Fibroblast of skin of right quadriceps (primary cell): ENCODE measurements at places on chromosomes 2 and 18.

DNA sequence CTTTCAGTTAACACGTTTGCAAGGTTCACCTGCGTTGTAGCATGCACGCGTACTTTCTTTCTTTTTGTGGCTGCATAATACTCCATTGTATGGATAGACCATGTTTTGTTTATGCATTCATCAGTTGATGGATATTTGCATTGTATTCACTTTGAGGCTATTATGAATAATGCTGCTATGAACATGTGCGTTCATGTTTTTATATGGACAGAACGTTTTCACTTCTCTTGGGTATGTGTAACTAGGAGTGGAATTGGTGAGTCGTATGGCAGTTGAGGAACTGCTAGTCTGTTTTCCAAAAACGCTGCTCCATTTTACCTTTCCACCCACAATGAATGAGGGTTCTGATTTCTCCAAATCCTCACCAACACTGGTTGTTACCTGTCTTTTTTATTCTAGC lies 244.3 kb downstream of the GLI2 start:
- no peak for DNase-seq

- no peak for DNase-seq
Observed at GRCh38 chr2:111165084-111165483, 44.4 kb downstream of the BCL2L11 start.

- no peak for DNase-seq
Observed at GRCh38 chr2:74079522-74080341, 68.0 kb downstream of the BOLA3 start.

GRCh38 chr2:145166731-145167302 lies 646.9 kb upstream of the ZEB2 start:
- no peak for DNase-seq

DNA sequence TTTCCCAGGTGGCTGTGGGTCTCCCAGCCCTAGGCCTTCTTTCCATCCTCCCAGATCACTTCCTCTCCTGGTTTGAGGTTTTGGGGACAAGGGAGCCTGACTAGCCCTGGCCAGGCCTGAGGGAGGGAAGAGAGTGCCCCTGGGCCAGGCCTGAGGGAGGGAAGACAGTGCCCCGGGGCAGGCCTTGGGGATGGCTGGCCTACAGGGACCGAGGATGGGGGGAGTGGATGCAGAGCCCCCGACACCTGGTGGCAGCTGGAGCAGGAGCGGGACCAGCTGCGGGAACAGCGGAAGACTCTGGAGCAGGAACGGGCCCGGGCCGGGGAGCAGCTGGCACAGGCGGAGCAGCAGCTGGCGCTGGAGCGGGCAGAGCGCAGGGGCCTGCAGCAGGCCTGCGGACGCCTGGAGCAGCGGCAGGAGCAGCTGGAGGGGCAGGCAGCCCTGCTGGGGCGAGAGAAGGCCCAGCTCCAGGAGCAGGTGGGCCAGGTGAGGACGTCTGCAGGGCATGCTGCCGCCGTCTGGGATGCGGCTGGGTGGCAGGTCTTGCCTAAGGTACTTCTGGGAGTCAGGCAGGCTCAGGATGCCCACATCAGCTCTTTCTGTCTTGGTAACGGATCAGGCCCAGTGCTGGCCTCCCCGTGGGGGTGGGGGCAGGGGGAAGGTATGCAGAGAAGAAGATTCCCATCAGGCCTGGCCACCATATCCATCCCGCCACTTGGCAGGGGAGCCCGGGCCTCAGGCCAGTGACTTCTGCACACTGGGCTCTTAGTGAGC lies 29.2 kb downstream of the CROCC2 start:
- DNase-seq, result no peak

GRCh38 chr2:797993-798392 lies 120.8 kb upstream of the TMEM18 start:
- DNase-seq, result no peak

DNA sequence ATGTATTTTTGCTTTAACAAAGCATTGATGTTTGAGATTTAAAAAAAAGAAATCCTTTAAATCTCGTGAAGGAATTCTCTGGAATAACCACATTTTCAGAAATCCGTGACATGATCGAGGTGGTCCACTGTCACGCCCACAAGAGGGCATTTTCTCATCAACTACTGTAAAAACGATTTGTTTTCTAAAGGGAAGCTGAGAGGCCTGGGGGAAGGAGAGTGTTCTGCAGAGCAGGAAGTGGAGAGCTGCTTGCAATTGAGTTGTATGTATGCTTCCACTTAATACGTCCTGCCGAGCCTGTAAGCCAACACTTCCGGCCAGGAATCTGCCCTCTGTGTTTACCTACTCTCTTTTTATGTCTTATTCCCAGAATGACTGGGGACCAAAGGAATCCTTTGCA lies 19.4 kb downstream of the KLHL29 start:
- DNase-seq, result peak; percentile 87

GRCh38 chr2:28486526-28486925 lies 9.3 kb upstream of the PLB1 start:
- DNase-seq, result no peak

GRCh38 chr18:46152808-46153617 lies 48.8 kb downstream of the HAUS1 start:
- DNase-seq, result peak; percentile 13

- no peak for DNase-seq
Observed at GRCh38 chr2:11495844-11496681, 30.1 kb upstream of the E2F6 start.

GRCh38 chr2:145235312-145235711 lies 715.4 kb upstream of the ZEB2 start:
- no peak for DNase-seq

- DNase-seq, result peak; percentile 8
Observed at GRCh38 chr2:170895023-170895757, 33.9 kb upstream of the GORASP2 start.

GRCh38 chr18:26540043-26540628 lies 8.2 kb downstream of the KCTD1 start:
- peak; percentile 56 for DNase-seq

- no peak for DNase-seq
Observed at GRCh38 chr18:48843162-48843561, 107.6 kb downstream of the SMAD7 start.

GRCh38 chr2:148853458-148853857 lies 21.6 kb upstream of the KIF5C start:
- DNase-seq, result peak; percentile 3

- DNase-seq, result no peak
Observed at GRCh38 chr2:147696426-147696825, 148.4 kb upstream of the ACVR2A start.

- DNase-seq, result no peak
Observed at GRCh38 chr2:33133454-33133952, 186.8 kb downstream of the LTBP1 start.

- DNase-seq, result peak; percentile 14
Observed at GRCh38 chr2:119713819-119714490, 35.0 kb downstream of the TMEM177 start.

- DNase-seq, result peak; percentile 1
Observed at GRCh38 chr2:56834686-56835085, 650.9 kb downstream of the CCDC85A start.

GRCh38 chr18:76896677-76897076 lies 74.3 kb downstream of the ZNF236 start:
- DNase-seq, result no peak

DNA sequence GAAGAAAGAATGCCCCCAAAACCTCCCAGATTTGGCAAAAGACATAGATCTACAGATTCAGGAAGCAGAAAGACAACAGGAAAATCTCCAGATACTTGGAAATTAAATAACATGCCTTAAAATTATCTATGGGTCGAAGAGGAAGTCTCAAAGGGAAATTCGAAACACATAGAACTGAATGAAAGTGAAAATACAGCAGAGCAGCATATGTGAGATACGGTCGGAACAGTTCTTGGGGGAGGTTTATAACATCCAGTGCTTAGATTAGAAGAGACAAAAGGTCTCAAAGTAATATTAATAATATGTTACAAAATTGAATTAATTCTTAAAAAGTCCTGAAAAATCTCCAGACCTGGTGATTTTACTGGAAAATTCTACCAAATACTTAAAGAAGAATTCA lies 14.3 kb downstream of the KCNG2 start:
- no peak for DNase-seq

- no peak for DNase-seq
Observed at GRCh38 chr18:75625966-75626365, 198.5 kb upstream of the SMIM21 start.

GRCh38 chr2:74238879-74239278 lies 40.5 kb downstream of the MTHFD2 start:
- DNase-seq, result peak; percentile 70

GRCh38 chr2:10654069-10654468 lies 35.7 kb downstream of the NOL10 start:
- peak; percentile 45 for DNase-seq

DNA sequence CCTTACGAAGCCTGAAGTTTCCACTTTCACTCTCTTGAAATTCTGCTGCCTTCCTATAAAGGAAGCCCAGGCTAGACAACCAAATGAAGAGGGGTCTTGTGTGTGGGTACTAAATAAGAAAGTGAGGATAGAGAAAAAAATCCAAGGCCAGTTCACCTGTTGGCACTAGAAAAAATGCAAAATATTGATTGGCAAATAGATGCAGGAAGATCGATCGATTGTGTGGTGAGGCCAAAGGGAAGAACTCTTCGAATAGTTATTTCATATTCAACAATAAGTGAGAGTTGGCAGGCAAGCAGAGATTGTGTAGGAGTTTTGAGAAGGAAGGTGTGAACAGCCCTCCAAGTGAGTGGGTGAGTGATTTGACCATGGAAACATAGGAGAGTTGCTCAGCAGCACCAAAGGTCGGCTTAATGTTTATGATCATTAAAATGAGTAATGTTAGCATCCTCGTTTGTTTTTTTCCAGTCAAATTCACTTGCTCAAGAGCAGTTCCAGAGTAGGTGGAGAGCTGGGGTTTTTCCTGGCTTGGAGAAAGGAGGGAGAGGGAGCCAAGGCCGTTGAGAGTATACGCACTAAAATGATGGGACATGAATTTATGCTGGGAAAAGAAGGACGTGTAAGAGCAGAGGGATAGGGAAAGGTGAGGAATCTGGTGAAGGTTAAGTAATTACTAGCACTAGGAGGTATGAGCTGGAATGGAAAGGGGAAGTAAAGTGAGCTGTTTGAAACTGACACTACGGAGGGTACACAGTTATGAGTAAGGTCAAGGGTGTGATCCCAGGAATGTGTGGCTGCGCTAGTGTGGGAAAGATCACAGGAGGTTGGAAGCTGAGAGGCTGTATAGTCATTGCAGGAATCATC lies 1.1 kb upstream of the NAPG start:
- DNase-seq, result peak; percentile 58

- DNase-seq, result no peak
Observed at GRCh38 chr18:47143899-47144485, 6.3 kb downstream of the HDHD2 start.

- no peak for DNase-seq
Observed at GRCh38 chr2:33873076-33873605, 274.0 kb upstream of the FAM98A start.

DNA sequence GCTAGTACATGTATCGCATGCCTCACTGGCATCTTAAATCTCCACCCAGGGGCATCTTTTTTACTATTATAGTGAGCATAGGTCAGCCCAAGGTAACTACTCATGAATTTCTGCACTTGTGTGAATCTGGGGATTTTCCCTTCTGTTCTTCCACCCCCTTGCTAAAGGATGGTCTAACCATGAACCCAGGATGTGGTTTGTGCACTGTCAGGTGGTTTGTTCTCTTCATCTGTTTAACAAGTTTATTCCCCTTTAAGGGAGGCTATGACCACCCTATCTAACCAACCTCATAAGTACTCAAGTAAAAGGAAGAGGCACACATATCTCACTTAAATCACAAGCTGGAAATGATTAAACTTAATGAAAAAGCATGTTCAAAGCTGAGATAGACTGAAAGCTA lies 243.0 kb downstream of the RPRM start:
- DNase-seq, result no peak

DNA sequence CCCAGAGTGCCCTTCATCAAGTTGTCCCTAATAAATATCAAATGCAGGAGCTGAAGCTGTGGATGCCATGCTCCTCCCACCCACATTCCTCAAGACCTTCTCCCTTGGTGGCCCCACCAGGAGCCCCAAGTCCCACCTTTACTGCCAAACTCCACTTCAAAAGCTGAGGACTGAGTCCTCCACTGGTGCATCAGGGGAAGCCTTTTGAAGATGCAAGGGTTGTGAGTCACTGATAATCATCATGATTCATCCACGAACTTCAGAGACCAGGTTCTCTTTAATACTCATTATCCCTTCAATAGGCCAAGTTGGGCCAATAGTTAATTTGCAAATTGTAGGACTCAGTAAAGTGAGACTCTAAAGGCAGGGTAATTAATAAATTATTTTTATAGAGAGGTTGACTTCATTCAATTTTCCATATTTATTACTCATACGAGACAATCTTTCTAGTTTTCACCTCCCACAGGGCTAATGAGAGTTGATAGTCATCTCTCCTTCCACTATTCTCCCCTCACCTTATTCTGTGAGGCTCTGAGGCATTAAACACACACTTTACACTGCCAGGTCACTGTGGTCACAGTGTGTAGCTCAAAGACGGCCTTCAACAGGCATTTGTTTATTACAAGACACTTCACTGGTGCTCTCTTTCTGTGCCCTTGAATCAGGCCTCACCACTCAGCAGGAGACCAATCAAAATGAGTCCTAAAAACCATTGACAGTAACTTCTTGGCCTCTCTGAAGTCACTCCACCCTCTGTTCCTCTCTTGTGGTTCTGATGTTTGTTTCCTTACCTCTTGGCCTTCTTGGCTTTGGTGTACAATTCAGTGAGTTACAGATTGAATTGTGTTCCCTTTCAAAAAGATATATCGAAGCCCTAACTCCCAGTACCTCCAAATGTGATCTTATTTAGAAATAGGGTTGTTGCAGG lies 99.9 kb downstream of the TRIB2 start:
- peak; percentile 65 for DNase-seq

DNA sequence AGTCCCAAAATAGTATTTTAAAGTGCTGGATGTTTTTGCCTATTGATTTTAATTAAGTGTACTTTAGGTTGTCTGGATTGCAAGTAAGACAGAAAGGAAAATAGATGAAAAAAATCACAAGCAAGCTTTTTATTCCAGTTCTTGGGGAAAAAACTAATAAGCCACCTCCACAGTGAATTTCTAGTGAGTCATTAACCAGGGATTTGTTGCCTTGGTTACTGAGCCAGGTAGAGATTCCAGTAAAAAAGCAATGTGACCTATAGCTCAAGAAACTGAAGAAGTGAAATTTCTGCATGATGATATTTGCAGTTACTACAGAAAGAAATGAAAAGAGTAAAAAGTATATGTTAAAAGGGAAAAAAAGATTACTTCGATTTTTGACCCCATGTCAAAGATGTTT lies 160.6 kb downstream of the METTL4 start:
- DNase-seq, result peak; percentile 35

DNA sequence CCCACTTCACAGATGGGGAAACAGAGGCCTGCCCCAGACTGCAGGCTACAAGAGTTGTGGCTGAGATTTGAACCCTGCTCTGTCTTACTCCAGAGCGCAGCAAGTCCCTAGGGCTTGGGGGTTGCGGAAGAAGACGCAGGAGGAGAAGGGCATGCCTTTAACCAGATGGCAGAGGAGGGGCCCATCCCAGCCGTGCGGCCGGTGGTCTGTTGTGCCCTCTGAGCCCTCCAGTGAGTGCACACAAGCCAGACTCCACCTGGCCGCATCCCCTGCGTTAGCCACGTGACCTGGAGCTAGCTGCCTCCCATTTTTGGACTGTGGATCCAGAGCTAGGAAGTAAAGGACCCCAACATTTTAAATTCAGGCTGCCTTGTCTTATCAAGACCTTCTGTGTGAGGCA lies 2.8 kb downstream of the KCNIP3 start:
- no peak for DNase-seq
